ENCODE measurements at places on chromosomes 2 and 18. TPM values are rescaled to one million over a fixed set of nuclear protein-coding genes. Genes with fewer than 3 reads are reported as not detected.

CBLN2 gene
- 1.1 TPM for total RNA-seq

GRCh38 chr18:13107074-13107473, 111.5 kb upstream of the LDLRAD4 start:
- no peaks in the 10 kb centered on the region for H3K27me3 ChIP-seq
- H3K4me1 ChIP-seq: no peaks in the 10 kb centered on the region
- no peak overlapping the region for H3K4me3 ChIP-seq
- H3K36me3 ChIP-seq: peaks cover 26% of the 10 kb centered on the region
- no peak overlapping the region for H3K27ac ChIP-seq
- DNase-seq: no peak

DNA sequence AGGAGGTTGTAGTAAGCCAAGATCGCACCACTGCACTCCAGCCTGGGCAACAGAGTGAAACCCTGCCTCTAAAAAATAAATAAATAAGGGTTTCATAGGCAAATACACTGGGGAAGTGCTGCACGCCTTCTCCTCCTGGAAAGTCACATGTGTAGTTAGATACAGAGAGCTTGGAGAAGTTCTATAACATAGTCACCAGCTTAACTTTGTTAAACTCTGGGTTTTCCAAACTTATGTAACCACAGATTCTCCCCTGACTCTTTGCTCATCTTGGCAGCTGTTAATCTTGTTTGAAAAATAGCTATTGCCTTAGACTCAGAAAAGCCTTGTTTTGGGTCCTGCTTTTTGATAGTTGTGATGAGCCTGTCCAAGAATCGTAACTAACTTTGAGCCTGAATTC, 25.2 kb downstream of the KIAA2012 start:
- no peak for DNase-seq
- H3K27me3 ChIP-seq: peaks cover 4% of the 10 kb centered on the region
- no peak overlapping the region for H3K27ac ChIP-seq
- no peaks in the 10 kb centered on the region for H3K36me3 ChIP-seq

DNA sequence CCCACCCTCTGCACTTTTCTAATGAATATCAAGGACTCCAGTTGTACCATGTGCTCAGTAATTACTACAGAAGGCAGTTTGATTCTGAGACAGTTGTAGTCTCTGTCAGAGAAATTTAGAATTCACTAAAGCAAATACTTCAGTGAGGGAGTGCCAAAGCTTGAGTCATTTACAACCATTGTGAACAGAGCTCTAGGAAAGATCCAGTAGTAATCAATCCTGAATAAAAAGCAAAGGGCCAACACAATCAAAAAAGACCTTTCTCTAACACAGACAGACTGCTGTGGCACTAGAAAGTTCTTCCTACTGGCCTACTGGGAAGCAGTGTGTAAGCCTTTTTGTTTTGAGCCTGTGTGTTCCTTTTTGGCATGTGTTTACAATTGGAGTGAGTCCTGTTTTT, 135.6 kb upstream of the UNC80 start:
- no peaks in the 10 kb centered on the region for H3K36me3 ChIP-seq
- H3K4me3 ChIP-seq: no peak overlapping the region
- H3K27ac ChIP-seq: no peak overlapping the region
